ENCODE measurements at places on chromosomes 3 and 15.

DNA sequence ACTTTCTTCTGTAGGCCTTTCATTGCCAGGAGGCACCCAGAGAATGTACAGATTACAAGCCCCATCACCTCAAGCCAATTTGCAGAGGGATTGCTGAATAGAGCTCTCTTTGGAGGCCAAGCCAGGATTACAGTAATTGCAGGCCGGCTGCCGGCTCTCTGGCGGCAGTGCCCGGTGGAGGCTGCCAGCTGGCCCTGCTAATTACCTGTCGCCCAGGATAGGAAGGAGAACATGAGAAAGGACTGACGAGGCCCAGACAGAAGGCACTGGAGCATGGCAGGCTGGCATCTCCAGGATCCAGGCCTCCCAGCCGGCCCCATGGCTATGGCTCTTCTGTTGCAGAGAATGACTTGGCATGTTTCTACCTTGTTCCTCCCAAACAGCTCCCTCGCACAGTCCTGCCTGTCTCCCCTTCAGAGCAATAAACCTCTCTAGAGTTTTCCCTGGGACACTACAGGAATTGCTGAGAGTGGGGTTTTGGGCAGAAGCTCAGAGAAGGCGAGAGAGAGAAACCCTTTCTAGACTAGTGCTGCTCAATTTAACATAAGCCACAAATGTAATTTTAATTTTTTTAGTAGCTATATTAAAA is 273.6 kb upstream of the PROK2 start:
- DNase-seq, result no peak

DNA sequence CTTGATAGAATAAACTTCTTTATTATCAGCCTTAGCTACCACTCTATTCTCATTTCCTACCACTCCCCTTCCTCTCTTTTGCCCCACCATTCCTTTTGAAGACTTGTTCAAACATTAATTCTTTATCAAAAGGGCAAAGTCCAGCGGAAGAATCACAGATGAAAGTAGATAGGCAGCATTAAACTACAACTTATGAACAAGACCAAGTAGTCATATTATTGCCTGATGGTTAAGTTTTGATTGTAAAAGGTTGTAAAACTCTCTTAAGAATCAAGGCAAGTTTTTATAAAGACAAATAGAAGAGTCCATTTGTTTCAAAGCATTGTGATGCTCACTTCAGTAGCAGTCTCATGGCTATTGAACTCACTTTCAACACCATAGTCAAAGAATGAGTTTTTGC is 22.4 kb upstream of the TGFBR2 start:
- no peak for DNase-seq

- DNase-seq, result peak; percentile 90
Observed at GRCh38 chr3:127768346-127769008, 53.8 kb downstream of the MGLL start.

DNA sequence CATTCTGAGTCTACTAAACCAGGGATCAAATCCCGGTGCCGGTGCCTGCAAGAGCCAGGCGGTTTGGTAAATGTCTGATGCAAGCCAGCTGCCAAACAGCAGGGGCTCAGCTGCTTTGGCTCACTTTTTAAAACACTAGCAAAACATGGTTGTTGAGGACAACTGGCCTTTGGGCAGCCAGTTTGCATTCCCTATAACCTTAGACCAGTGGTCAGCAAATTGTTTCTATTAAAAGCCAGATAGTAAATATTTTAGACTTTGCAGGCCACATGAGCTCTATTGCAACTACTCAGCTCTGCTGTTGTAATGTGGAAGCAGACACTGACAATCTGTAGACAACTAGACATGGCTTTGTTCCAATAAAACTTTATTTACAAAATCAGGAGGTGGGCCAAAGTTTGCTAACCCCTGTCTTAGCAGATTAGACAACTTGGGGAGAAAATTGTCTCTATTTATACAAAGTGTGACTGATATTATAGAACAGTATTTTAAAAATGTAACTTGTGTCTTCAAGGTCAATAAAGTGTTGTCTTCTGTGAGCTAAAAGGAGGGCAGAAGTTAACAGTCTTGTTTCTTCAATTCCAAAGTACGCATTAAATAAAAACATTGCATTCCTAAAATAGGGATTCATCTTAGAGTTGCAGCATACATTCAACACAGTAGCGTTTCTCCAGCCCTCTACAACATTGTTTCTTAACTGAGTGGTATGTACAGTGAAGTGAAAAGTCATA is 67.6 kb downstream of the SSUH2 start:
- DNase-seq, result no peak

DNA sequence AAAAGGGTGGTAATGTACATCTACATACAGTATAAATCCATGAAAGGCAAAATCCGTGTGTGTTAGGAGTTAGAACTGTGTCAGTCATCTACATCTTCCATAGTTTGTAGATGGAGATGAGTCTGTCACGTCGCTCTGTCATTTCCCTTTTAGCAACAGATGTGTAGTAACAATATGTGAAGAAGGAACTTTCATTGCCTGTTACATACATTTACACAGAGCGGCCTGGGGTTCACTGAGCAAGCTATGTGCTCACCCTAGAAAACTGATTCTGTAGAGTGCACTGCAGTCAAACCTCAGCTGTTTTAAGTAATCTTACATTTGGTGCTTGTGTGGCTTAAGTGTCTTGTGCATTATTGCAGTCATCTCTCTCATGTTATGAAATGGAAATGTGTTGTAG is 41.6 kb upstream of the AP3B2 start:
- DNase-seq, result peak; percentile 56

DNA sequence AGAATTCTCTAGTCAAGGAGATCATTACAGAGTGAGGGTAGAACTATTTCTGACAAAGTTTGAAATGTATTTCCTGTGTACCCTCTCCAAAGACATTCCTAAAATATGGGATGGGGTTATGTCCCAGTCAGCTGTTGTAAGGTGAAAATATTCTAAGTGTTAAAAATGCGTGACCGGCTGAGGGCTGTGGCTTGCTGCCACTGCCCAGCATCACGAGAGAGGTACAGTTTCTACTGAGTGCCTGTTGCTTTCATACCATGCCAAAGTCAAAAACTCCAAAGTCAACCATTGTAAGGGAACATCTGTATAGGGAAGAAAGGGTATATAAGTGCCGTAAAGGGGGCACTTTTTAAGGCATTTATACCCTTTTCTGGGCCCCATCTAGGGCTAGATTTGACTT is 30.9 kb downstream of the MAP6D1 start:
- DNase-seq, result no peak

DNA sequence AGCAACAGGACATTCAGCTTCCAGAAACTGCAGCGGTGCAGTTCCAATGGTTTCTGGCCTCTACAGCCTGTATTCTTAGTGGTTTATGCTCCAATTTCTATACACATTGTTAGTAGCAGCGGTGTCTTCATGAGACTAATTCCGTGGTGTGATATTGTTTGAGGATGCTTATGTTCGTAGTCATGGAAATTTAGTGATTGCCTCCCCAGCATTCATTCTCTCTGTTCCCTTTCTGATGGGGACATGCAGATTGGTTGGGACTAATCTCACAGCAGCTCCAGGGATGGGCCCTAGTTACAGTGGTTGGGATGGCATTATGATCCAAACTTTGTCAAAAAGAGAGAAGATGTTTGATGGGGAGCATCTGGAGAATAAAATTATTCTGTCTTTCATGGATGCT is 208.6 kb downstream of the CD47 start:
- DNase-seq, result no peak

- no peak for DNase-seq
Observed at GRCh38 chr3:6264906-6265305, 596.0 kb upstream of the GRM7 start.

- peak; percentile 14 for DNase-seq
Observed at GRCh38 chr3:55484801-55485791, 2.0 kb downstream of the WNT5A start.

DNA sequence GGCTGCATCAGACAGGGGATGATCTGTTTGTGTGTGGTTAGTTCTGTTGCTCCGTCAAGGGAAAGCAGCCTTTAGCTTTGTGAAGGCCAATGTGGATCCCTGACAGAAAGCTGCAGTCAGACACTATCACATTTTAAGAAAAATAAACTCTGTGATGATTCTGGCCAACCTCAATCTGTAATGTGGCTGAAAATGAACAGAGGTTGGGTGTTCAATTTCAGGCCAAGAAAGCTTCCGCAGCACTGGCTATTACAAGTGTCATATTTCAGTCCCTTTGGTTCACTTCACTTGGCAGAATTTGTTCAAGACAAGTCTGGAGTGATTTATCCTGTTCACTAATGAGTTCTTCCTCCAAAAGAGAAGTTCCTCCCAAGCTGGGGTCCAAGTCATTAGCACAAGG is 571.8 kb upstream of the IL12A start:
- DNase-seq, result no peak

DNA sequence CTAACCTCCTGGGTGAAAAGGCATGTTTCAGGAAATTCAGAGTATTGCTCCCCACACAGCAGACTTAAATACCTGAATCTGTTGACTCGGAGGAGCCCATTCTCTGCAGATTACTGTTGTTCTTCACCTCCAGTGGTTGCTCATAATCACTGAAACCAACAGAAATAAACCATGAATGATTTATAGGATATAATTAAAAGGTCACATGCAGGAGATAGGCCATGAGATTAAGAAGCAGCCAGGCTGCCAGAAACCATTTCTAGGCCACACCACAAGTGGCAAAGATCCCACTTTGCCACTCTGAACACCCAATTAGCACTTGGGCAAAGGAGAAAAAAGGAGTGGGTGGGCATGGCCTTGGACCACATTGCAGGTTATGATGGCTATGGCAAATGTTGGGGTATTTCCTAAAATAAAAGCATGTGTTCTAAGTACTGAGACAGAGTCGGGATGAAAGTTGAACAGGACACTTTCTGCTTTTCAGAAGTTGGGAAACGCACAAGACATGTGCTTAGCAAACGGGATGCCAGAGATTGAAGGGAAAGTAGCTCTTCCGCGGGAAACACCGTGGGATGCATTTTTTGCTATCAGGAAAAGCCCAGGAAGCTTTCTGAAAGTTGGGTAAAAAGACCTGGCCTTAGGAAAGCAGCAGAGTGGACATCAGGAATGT is 1.5 kb downstream of the CDC25A start:
- peak; percentile 7 for DNase-seq

DNA sequence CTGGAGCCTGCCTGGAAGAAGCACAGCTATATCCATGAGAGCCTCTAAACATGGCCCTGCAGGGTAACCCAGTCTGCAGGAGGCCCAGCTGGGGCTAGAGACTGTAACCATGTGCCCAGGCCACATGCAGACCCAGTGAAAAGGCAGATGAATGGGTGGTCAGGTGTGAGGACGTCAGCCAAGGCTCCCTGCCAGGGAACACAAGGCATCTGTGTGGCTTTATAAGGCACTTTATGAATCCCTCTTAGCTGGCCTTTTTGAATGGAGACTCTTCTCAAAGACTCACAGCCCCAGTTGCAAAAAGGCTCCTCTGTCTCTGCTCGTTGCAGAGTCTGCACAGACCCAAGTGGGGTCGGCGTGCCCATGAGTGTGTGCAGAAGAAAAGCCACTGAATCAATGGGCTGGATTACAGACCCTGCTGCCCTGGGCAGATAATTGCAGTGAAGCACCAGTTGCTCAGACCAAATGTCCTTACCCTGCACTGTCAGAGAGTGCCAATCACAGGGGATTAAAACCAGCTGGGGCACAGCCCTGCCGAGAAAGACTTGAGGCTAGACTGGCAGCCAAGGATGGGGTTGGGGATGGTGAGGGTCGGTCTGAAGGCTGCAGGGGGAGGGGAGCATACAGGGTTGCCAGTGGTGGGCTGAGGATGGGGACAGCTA is 154.2 kb downstream of the RAB11A start:
- no peak for DNase-seq

DNA sequence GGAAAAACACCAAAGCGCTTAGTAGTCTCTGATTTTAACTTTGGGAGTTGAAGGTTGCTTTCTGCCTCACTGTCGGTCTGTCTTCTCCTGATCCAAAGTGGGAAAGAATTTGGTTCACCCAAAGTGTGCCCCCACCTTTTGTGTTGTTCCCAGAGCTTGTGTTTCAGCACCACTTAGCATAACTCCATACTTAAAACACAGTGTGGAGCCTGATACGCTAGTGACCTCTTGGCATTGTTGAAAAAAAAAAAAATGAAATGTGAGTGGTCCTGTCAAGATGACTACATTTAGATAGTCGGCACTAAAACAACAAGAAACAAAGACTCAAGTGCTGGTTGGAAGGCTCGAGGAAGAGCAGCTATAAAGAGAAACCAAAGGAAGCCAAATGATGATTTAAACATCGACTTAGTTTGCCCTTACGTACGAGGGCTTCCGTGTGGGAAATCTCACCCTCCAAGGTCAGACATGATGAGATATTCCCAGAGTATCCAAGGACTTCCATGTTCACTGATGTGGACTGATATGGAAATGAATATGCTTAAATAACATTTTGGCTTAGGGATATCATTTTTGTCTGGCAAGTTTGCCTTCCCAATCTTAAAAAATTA is 178.8 kb downstream of the MEIS2 start:
- no peak for DNase-seq

GRCh38 chr15:57329582-57330367 is 46.5 kb upstream of the CGNL1 start:
- DNase-seq, result peak; percentile 48

GRCh38 chr3:4043867-4044575 is 244.8 kb downstream of the LRRN1 start:
- DNase-seq, result no peak

DNA sequence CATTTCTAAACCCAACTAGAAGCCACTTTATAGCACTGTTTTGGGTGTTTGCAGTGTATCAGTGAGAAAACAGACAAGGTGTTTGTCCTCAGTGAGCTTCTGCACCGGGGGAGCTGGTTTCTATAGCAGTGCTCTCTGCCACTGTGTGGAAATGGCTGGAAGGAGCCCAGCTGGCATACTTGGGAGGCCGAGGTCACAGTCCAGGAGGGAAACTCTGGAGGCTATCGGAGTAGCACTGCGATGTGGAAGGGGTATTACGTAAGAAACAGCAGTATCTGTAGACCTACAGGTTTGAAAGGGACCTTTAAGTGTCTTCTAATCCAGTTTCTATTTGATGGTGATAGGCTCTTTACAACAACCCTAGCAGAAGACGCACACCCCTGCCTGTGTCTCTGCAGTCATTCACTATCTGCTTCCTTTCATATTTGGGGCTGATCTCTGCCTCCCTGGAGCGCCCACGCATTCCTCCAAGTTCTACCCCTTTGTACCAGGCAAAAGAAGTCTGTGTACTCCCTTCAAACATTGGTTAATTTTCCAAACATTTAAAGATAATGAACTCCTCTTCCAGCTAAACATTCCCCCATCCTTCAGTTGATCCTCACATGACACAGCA is 87.4 kb upstream of the ADAMTS17 start:
- DNase-seq, result no peak

GRCh38 chr3:40079203-40079846 is 230.2 kb upstream of the EIF1B start:
- DNase-seq, result no peak

- DNase-seq, result peak; percentile 90
Observed at GRCh38 chr15:99123713-99124451, 19.0 kb downstream of the SYNM start.

GRCh38 chr3:42702066-42702951 is at the start of gene HHATL:
Gene HHATL, minus strand, starts transcription at chr3:42702798. Its CDS starts 1,972 bp downstream, at chr3:42700826.
- DNase-seq, result no peak

DNA sequence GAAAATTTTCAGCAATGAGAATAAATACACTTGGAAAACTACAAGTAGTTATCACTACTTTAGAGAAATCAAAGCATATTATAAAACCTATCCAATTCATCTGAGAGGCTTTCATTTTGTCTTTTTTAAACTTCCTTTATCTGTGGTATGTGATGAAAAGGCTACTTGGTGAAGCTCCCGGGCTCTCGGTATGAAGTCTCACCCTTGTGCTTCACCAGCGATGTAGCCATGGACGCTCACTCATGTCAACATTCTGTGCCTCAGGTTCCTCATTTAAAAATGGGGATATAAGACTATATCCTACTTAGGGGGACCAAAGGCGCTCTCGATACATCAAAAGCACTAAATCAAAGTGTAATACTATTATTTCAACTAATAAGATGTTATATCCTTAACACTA is 14.9 kb downstream of the SATB1 start:
- DNase-seq, result peak; percentile 62

- no peak for DNase-seq
Observed at GRCh38 chr3:9791127-9791526, 1.1 kb downstream of the TADA3 start.

All from MV-4-11 (cell line).